ENCODE measurements at places on chromosomes 6 and 20. TPM values are rescaled to one million over a fixed set of nuclear protein-coding genes. Genes with fewer than 3 reads are reported as not detected.

Gene CAP2
- total RNA-seq = 33.7 TPM

Gene MICB
- 0.47 TPM for total RNA-seq

Gene DNAH8
- under 0.01 TPM for total RNA-seq

Gene MEP1A
- not detected for total RNA-seq

Gene LCA5
- 17.3 TPM for total RNA-seq

Gene HDGFL1
- not detected for total RNA-seq

Gene HCK
- 3.3 TPM for total RNA-seq

Gene IL17A
- total RNA-seq = not detected

Gene NHLRC1
- 2.8 TPM for total RNA-seq

Gene SFTA2
- not detected for total RNA-seq

Gene PACRG
- total RNA-seq = 6.7 TPM

Gene GABRR2
- total RNA-seq = 0.16 TPM

Gene TUBB2B
- total RNA-seq = 4,324 TPM

Gene MARCKS
- 337 TPM for total RNA-seq

Gene TMEM244
- 1.4 TPM for total RNA-seq

Gene PGC
- total RNA-seq = not detected

Gene SERPINB1
- total RNA-seq = 2.3 TPM

Gene DPPA5
- total RNA-seq = not detected

Gene UTRN
- total RNA-seq = 36.0 TPM

Gene GDAP1L1
- 121 TPM for total RNA-seq

Gene SPATA25
- 1.7 TPM for total RNA-seq

Gene SCRT2
- total RNA-seq = 2.0 TPM

Gene TMEM63B
- 41.3 TPM for total RNA-seq

Gene HSD17B8
- total RNA-seq = 4.5 TPM

Gene FOXQ1
- total RNA-seq = 1.1 TPM

Gene SAMD10
- total RNA-seq = 6.4 TPM

Gene ACOT8
- 21.5 TPM for total RNA-seq

Gene CCHCR1
- total RNA-seq = 7.6 TPM

Gene MDC1
- total RNA-seq = 12.5 TPM

Gene RIPOR3
- total RNA-seq = 1.7 TPM

Gene DLK2
- 7.3 TPM for total RNA-seq

Gene GPX5
- total RNA-seq = not detected

Gene LMBRD1
- 88.6 TPM for total RNA-seq

Gene EEF1A2
- 214 TPM for total RNA-seq

Gene SLC17A1
- total RNA-seq = not detected

Gene WFDC12
- total RNA-seq = not detected

Gene SPATS1
- total RNA-seq = 0.62 TPM

Gene WFDC5
- not detected for total RNA-seq

Gene BTNL2
- not detected for total RNA-seq

Gene CTAGE9
- not detected for total RNA-seq

Gene MRPL18
- 44.5 TPM for total RNA-seq

Gene KHDC1L
- 0.78 TPM for total RNA-seq

Gene MYL9
- 0.78 TPM for total RNA-seq

Gene DEFB113
- not detected for total RNA-seq

Gene RAD21L1
- total RNA-seq = not detected

Gene BCAS4
- total RNA-seq = 9.8 TPM

Gene SGK1
- 75.5 TPM for total RNA-seq

Gene CST2
- total RNA-seq = not detected

Gene OLIG3
- total RNA-seq = not detected

Gene SAMD5
- 17.6 TPM for total RNA-seq

Gene TEAD3
- 0.16 TPM for total RNA-seq

Gene ASIP
- not detected for total RNA-seq

Gene CLVS2
- 56.1 TPM for total RNA-seq

Gene ZNF831
- under 0.01 TPM for total RNA-seq

Gene C6orf58
- total RNA-seq = 1.4 TPM

Gene DLL1
- total RNA-seq = 11.9 TPM
